ENCODE measurements at places on chromosomes 2 and 18.
A peak's percentile ranks its signal among the peaks of the same experiment; 100 is the strongest.

GRCh38 chr18:36420826-36421225 lies 123.3 kb downstream of the FHOD3 start:
- DNase-seq = no peak

DNA sequence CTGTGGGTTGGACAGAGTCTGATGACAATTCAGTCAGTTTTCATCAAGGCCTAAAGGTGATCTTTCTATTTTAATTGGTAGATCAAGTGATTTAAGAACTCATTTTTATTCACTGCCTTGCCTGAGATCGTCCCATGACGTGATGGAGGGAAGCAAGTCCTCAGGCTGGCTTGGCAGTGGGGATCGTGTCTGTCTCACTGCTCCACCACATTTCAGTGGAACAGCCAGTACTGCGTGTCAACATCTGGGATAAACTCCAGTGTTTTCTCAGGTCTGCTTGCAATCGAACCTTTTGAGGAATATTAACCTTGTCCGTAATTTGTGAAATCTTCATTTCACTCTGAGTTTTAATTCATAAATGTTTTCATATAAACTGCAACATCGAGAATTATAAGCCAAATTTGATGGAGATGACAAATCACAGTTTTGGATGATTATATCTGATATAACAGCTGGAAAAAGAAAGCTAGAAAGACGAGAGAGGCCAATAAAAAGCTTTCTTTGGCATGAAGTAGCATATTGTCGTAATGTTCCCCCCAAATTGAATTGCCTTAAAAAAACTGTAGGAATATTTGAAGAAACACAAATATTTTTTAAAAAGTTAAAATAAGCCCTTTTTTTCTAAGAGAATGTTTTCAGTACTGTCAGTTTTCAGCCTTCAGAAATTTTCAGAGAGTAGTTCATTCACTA lies 414.7 kb upstream of the SPRED2 start:
- DNase-seq = no peak

- DNase-seq = peak; percentile 73
These were observed 466.1 kb downstream of the TGIF1 start for GRCh38 chr18:3916082-3916481.

DNA sequence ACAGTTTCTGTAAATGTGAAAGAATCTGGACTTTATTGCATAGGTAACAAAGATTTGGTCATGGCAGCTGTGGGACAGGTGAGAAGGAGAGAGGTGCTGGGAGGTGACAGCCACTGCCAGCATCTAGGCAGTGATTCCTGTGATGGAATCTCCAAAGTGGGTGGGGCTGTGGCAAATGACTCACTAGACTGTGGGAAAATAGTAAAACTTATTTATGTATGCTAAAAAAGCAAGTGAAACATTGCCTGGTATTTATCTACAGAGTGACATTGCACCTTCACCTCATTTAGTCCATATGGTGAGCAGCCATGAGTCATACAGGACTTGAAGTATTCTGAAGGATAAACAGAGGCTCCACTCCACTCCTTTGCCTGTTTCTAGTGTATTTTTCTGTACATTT lies 145.3 kb upstream of the MEX3C start:
- DNase-seq = no peak

DNA sequence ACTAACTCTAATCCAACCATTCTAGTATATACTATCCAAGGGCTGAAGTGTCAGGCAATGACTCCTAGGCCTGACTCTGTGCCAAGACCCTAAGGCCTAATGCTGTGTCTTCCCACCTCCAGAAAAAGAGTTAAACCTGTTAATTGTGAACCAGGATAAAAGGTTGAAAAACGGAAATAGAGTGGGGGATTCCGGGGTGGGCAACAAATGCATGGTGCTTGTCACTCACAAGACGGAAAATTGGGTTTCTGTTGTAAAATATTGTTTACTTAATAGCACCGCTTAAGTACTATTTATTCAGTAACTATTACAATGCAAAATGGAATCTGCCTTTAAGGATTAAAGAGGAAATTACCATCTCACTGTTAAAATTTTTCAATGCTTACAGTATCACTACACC lies 3.2 kb downstream of the STK17B start:
- DNase-seq = no peak

DNA sequence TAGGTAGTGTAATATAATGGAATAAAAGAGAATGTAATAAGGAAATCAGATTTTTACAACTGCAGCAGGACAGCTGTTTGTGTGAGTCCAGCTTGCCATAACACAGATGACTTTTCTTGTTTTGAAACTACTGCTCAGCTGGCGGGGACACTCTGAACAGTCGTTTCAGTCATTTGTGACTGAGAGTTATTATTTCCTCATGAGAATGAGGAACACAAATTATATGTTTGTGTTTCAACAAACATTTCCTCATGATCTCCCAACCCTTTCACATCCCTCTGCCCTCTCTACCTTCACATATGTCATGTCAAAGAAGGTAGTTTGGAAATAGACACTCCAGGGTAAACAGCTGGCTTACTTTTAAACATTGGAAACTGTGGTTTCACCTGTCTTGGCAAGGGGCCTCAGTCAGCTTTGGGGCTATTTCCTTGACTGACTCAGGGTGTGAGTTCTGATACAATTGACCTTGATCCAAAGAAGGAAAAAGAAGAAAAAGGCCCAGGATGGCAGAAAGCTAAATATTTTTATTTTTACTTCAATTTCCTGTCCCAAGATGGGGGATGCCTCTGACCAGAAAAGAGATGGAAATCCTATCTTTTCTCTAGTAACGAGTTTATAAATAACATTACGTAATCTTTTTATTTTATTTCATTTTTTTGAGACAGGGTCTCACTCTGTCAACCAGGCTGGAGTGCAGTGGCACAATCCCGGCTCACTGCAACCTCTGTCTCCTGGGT lies 593 bp downstream of the SP140L start:
- no peak for DNase-seq

DNA sequence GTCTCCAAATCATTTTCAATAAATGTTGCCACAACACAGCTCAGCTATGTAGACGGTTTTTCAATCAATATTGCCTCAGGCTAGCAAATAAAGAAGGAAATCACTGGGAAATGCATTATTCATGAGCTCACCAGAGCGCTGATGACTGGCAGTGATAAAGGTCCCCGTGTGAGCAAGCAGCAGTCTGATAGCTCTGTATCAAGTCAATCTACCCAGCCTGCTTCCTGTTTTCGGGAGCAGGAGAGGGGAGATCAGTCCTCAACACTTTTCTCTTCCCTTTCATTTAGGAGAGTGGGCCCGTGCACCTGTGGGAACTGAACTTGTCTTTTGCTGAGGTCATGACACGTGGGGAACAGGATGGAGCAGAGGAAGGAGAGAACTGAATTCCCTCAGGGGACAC lies 253.9 kb upstream of the SIX2 start:
- DNase-seq = no peak

GRCh38 chr2:219344751-219345430 lies 12.3 kb upstream of the RESP18 start:
- no peak for DNase-seq

DNA sequence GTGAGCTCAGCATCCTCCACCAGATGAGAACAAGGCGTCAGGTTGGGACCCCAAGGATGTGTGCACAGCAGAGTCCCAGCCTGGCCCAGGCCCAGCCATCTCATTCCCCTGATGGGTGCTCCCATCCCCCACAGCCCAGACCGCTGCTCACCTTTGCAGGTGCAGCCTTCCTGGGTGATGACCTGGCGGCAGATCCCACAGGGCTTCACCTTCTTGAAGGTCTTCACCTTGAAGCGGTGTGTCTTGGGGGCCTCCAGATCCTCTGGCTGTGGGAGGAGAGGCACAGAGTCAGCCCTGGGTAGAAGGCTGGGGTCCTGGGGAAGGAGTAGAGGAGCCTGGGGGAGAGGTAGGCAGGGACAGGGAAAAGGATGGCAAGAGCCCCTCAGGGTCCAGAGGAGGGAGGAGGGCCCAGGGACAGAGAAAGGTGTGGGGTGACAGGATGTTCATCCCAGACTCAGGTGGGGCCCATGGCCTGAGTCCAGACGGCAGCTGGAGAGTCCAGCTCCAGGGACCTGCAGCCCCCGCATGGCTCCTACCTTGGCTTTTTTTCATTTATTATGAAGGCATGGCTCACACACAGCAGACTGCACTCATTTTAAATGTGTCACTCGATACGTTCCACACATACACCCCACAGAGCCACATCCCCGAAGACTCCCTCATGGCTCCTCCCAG lies 11.9 kb downstream of the TNS1 start:
- DNase-seq = no peak

DNA sequence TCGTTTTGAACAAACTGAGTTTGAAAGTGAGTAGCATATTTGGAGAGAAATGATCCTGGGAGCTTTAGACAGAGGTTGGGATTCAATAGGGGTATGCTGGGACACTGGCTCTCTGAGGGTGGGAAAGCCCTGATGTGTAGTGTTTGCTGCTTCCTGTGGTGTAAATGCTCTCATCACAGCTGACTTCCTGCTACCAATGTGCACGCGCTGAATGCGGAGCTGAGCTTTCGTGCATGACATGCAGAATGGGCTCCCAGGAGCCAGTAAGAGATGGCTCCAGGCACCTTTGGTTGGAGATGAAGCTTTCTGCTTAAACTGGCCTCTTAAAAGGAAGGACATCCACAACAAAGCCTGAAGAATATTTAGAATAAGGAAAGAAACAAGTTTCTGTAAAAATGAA lies 224.1 kb upstream of the CCDC150 start:
- DNase-seq = no peak

DNA sequence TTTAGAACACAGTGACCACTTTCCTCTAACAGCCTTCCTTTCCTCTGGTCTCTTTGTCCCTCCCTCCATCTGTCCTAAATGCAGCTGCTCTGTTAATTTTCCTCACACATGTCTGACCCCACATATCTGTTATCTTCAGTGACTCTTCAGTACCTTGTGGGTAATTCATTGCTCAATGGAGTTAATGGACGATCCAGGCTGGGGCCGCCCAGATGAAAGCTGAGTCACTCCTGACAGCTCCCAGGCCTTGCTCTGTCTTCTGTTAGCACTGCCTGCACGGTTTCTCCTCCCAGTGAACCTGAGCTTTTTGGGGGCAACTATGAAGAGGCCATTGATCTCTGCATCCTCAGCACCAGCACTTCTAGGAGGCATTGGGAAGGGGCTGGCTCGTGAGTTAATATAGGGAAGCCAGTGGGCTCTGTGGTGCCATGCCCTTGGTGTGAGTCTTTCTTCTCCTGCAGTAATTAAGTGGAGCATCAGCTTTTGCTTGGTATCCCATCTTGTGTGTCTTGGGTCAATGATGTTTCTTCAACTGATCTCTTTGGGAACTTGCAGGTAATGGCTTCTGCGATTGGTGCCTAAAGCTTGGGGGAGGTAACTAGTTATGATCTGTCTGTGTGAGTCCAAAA lies 67.3 kb downstream of the SNORC start:
- no peak for DNase-seq

DNA sequence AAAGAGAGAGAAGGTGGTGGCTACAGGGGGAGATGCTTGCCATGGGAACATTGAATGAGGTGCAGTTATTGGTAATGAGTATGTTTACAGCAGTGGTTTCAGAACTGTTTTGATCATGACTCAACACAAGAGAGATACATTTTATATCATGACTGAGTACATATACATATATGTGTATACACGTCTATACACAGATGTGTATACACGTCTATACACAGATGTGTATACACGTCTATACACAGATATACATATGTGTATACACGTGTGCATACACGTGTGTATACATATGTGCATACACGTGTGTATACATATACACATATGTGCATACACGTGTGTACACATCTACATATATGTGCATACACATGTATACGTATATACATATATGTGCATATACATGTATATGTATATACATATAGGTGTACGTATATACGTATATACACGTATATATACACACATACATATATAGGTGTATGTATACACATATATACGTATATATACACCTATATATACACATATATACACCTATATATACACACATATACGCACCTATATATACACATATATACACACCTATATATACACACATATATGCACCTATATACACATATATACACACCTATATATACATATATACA lies 518.5 kb downstream of the TSN start:
- no peak for DNase-seq

DNA sequence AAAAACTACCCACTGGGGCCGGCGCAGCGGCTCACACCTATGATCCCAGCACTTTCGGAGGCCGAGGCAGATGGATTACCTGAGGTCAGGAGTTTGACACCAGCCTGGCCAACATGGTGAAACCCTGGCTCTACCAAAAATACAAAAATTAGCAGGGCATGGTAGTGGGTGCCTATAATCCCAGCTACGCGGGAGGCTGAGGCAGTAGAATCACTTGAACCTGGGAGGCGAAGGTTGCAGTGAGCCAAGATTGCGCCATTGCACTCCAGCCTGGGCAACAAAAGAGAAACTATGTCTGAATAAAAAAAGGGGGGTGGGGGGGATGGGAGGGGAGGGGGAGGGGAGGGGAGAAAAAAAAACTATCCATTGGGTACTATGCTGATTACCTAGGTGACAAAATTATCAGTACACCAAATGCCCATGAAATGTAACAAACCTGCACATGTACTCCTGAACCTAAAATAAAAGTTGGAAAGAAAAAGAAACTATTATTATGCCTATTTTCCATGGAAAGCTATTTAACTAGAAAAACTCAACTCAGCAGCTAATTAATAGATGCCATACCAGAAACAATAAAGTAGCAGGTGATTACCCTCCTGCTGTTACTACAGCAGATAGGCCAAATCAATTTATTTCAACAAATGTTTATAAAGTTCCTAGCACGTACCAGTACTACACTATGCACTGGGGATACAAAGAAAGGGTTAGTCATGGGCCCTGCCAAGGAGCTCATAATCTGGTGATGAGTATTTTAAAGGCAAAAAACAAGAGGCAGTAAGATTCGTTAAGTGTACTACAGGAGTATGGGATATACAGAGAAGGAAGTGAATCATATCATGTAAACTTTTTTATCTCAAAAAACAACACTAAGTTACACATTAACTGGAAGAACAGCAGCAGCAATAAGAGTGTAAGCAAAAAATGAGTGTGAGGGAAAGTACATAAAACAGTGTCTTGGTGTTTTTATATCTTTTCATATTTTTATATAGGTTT lies 112.8 kb upstream of the SLC39A10 start:
- DNase-seq = no peak

- DNase-seq = no peak
These were observed 123.6 kb downstream of the LRATD1 start for GRCh38 chr2:14756122-14756541.
